ENCODE measurements at places on chromosomes 16 and 17.

DNA sequence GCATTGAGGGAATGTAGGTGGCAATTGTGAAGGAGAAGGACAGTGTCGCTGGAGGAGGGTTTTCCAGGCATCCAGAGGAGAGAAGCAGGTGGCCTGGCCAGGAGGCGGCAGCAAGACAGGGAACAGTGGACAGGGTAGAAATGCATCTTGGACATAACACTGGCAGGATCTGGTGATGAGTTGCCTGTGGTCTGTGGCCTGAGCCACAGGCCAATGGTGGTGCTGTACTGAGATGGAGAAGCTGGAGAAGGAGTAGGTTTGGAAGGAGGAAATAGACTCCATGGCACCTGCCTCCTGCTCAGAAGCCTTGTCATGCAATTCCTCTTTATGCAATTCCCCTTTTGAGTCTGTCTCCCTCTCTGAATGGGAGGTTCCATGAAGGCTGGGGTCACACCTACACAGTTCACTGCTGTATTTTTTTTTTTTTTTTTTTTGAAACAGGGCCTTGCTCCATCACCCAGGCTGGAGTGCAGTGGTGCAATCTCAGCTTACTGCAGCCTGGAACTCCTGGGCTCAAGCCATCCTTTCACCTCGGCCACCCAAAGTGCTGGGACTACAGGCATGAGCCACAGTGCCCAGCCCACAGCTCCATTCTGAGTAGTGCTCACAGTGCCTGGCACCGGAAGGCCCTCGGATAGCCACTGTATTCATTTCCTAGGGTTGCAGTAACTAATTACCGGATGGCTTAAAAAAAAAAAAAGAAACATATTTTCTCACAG lies 13.5 kb upstream of the CACNG4 start:
- DNase-seq: no peak

- no peak for DNase-seq
These were observed 4.6 kb downstream of the TEN1 start for GRCh38 chr17:75983501-75984181.

DNA sequence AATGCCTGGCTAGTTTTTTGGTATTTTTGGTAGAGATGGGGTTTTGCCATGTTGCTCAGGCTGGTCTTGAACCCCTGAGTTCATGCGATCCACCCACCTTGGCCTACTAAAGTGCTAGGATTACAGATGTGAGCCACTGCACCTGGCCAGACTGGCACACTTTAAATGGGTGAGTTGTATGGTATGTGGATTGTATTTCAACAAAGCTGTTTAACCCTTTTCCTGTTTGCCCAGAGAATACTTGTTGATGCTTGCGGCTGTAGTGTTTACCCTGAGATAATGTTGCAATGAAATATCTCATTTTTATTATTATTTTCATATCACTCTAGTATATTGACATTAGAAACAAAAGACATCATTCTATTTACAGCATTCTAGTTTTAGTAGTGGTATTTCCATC lies 17.1 kb upstream of the TMEM94 start:
- no peak for DNase-seq

DNA sequence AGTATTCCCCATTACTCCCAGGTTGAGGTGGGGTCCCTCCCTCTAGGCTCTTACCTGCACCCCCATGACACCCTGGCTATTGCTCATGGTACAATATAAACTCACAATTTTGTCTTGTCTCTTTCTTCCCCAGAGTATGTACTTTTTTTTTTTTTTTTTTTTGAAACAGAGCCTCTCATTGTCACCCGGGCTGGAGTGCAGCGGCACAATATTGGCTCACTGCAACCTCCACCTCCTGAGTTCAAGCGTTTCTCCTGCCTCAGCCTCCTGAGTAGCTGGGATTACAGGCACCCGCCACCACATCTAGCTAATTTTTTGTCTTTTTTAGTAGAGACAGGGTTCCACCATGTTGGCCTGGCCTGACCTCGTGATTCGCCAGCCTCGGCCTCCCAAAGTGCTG lies 8.5 kb downstream of the KANSL1 start:
- DNase-seq: no peak

GRCh38 chr17:81952792-81953228 lies 5.8 kb upstream of the MYADML2 start:
- DNase-seq: no peak

GRCh38 chr16:51523400-51523799 lies 372.3 kb upstream of the SALL1 start:
- DNase-seq: no peak

DNA sequence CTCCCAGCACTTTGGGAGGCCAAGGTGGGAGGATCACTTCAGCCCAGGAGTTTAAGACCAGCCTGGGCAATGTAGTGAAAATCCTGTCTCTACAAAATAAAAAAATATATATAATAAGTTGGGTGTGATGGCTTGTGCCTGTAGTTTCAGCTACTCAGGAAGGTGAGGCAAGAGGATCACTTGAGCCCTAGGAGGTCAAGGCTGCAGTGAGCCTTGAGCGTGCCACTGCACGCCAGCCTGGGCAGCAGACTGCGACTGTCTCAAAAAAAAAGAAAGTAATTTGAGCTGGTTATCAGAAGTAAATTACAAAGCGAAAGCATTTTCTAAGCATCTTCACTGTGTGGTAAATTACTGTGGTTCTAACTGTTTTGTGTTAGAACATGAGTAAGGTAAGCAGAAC lies 66.2 kb downstream of the NQO1 start:
- DNase-seq: no peak

GRCh38 chr17:2723997-2724783 lies 12.6 kb upstream of the CLUH start:
- DNase-seq: no peak

DNA sequence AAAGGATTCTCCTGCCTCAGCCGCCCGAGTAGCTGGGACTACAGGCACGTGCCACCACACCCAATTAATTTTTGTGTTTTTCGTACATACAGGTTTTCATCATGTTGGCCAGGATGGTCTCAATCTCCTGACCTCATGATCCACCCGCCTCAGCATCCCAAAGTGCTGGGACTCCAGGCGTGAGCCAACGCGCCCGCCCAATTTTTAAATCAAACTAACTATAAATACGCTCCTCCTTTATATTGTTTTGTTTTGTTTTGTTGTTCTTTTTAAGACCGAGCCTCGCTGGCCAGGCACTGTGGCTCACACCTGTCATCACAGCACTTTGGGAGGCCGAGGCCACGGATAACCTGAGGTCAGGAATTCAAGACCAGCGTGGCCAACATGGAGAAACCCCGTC lies 1.9 kb upstream of the UTP6 start:
- no peak for DNase-seq

- DNase-seq: no peak
These were observed 845 bp downstream of the P3H4 start for GRCh38 chr17:41810659-41811548.

DNA sequence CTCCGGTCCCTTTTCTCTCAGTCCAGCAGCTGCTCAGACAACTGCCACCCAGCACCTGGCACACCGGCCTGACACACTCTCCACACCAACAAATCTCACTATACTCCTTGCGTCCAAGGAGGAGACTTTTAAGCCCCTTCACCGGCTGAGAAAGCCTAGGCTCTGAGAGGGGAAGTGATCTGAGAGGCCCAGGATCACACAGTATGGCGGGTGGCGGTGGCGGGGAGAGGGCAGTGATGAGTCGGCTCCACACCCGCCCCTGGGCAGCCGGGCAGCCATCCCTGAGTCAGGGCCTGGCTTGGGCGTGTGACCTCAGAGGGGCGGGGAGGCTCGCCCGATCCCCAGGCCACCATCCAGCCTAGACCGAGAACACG lies 569 bp downstream of the FLII start:
- DNase-seq: no peak

DNA sequence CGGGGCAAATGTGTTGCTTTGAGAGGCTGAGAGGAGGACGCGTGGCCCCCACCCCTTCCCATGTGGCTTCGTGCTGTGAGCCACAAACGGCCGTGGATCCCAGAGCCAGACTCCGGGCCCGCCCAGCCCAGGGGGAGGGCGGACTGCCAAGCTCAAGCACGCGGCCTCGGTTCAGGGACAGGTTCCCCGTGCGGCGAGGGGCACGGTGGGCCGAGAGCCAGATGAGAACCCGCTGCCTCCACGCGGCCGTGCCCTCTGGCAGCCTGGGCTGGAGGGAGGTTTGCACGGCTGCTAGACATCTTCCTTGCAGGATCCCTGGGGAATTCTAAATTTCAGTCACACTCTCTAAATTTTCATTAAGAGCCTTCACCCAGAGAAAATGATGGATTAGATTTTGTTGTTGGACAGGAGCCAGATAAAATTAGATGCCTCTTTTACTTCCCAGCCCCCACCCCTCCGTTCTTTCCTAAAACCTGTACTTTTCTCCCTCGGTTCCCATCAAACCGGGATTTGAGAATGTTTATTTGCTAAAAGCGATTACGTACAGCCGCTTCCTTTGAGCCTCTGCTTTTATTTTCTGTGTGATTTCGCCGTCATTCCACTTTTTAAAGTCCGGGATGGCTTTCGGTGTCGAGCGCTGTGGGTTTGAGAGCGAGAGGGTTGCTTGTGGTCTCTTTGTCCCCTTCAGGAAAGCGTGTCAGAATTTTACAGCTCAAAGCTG lies 25.0 kb upstream of the GNG13 start:
- no peak for DNase-seq

- DNase-seq: no peak
These were observed 561 bp downstream of the AXIN1 start for GRCh38 chr16:351804-352520.

- DNase-seq: no peak
These were observed 47.1 kb downstream of the VMP1 start for GRCh38 chr17:59754552-59754951.

- no peak for DNase-seq
These were observed 47.2 kb downstream of the ABCC1 start for GRCh38 chr16:15996432-15997109.

DNA sequence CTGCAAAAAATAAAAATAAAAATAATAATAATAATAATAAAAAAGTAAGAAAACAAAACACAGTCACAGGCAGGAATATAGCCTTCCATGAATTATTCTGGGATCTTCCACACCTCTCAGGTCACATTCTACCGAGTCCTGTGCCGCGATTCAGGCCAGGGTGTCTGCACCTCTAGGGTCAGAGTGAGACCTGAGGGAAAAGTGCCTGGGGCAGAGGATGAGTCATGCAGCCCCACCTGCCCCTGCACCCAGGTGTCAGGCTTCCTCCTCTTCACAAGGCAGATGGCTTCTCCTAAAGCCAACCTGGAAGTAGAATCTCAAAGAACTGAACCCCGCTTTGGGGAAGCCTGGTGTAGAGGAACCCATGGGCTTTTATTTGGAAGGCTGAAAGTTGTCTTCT lies 283.7 kb downstream of the CPPED1 start:
- no peak for DNase-seq

DNA sequence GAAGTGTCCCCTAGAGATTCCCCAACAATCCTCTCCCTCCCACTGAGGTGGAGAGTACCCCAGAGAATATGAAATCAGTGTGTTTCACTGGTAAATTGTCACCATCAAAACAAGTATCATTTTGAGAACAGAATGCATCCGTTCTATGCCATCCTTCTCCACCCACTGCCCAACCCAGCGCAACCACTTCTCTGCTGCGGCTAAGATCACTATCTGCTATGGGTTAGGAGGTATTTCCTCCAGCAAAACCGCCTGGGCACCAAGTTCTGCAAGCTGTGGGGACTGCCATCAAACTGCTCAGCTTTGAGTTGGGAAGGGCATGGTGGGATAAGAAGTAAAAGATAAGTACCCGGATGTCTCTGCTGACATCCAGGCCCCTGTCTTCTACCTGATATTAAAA lies 24.4 kb downstream of the CNTNAP1 start:
- DNase-seq: no peak

GRCh38 chr17:12627781-12628451 lies 37.8 kb upstream of the MYOCD start:
- DNase-seq: no peak

DNA sequence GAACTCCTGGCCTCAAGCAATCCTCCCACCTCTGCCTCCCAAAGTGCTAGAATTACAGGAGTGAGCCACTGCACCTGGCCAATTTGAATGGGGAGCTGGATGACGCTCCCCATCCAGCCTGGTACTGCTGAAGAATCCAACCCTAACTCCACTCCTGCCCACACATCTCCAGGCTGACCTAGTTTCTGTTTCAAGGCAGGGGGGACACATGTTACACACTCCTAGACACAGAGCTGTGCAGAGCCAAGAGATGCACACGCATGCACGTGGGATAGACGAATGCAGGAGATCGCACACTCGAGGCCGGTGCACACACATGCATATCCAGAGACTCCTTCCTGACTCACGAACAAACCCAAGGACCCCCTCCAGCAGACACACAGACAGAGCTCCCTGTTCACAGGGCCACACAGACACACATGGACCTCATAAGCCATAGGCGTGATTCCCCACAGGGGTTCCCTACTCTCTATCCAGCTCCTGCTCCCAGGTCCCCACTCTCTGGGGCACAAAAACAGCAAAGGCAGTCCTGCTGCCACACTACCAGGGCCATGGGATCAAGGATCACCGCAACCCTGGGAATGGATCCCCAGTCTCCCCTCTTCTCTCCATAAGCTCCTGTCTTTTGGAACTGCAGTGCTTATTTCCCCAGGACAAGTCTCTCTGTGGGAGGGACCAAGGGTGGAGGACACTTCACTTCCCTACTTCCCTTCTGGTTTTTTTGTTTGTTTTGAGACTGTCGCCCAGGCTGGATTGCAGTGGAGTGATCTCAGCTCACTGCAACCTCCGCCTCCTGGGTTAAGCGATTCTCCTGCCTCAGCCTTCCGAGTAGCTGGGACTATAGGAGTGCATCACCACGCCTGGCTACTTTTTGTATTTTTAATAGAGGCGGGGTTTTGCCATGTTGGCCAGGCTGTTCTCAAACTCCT lies 14.4 kb downstream of the EPOP start:
- DNase-seq: no peak

GRCh38 chr17:17472333-17472920 lies 4.4 kb upstream of the MED9 start:
- no peak for DNase-seq

DNA sequence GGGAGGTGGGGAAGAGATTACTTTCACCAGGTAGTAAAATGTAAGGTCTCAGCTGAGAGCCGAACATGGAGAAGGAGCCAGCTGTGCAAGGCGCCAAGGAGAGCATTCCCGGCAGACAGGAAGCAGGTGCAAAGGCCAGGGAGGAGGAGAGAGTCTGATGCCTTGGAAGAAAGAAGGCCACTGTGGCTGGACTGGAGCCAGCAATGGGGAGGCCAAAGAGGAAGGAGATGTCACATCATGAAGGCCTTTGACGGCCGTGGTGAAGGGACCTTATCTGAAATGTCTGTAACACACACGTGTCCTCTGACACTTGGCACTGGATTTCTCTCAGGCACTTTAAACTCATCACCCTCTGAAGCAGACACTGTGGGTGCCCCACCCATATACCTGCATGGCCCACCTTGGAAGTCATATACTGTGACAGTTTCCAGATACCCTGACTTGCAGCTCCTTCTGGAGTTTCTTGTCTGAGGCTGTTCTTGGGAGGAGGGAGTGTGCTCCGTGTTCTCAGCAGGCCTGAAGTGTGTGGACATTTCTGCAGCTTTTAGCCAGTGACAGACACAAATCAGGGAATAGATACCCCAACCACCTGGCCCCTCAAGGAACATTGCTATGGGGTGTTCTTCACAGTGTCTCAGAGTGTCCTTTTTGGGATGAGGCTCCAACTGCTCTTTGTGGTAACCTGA lies 1.9 kb upstream of the SLC5A2 start:
- no peak for DNase-seq

GRCh38 chr17:4807605-4808377 lies 839 bp downstream of the PLD2 start:
- no peak for DNase-seq

GRCh38 chr16:89217138-89217387 lies 440 bp upstream of the ZNF778 start:
- DNase-seq: no peak

- DNase-seq: no peak
These were observed 242.4 kb downstream of the C16orf95 start for GRCh38 chr16:87074641-87075318.

- no peak for DNase-seq
These were observed 67.2 kb downstream of the CCDC182 start for GRCh38 chr17:57677858-57678257.
